CD8-positive, alpha-beta T cell (primary cell): ENCODE measurements at places on chromosomes 6 and 20.
A peak's percentile ranks its signal among the peaks of the same experiment; 100 is the strongest.

DNA sequence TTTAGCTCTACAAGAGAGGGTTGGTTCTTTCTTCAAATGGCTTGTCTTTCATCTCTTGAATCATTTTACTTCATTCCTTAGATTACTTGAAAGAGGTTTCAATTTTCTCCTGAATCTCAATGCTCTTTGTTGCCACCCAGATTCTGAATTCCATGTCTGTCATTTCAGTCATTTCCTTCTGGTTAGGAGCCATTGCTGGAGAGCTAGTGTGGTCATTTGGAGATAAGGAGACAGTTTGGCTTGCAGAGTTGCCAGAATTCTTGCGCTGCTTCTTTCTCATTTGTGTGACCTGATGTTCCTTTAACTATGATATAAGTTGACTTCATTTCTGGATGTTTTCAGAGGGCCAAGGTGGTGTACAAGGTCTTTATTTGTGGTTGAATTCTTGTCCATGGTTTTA is 157.8 kb downstream of the SLC22A3 start:
- no peak for DNase-seq

GRCh38 chr6:6908121-6908520 is 199.6 kb upstream of the RREB1 start:
- no peak for DNase-seq

DNA sequence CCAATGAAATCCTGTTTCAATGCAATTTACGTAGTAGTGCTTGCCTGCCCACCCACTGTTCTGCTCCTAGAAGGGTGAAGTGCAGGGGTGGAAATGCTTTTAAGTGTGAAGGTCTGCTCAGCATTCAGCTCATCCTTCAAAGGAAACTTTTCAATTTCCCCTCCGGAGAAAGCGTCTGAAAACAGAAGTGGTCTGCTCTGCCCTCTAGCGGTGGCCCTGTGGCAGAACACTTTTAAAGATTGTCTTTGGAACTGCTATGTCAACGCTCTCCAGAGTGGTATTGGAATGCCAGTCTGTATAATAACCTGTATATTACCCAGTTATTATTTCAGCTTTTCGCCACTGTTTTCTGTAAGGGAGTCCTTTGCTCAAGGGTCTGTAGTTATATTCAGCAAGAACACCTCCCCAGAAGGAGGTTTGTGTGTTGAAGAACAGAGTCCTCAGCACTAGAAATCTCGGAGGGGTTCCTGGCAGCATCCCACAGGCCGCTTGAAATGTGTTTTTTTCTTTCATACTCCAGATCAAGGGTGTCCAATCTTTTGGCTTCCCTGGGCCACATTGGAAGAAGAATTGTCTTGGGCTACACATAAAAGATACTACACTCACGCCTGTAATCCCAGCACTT is 63.1 kb upstream of the KLHL31 start:
- peak; percentile 9 for DNase-seq

DNA sequence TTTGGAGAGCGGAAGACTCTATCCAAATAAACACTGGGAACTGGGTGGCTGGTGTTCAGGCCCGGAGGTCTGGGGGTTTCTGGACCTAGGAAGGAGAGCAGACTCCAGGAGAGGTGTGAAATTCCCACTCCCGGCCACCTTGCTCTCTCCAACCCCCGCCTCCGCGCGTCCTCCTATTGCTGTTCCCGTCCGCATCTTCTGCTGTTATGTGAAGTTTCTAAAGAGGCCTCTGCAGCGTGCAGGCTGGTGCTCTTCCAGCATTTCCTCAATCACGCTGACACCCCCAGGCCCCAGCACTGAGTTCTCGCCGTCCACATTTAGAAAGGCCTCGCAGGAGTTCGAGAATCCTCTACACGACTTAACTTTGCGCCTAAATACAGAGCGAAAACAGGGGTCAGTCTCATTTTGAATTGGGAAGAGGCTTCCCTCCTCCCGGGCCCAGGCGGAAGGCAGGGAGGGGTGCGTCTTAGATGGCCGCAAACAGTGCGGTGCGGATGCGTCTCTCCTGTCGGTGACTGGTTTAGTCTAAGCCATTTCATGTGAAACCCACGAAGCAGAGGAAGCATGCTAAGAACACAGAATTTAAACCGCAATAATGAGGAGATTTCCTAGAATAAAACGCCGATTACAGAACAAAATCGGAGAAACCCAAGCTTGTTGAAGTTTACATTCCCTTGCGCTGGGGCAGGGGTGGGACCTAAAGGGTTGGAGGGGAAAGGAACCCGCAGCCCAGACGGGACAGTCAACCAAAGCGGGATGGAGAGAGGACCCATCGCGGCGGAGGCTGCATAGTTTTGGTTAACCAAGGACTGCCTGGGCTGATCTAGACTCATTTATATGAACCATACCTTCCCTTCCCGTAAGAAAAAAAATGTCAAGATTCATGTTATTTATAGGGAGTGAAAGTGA is 4.0 kb upstream of the FOXF2 start:
- DNase-seq = no peak

DNA sequence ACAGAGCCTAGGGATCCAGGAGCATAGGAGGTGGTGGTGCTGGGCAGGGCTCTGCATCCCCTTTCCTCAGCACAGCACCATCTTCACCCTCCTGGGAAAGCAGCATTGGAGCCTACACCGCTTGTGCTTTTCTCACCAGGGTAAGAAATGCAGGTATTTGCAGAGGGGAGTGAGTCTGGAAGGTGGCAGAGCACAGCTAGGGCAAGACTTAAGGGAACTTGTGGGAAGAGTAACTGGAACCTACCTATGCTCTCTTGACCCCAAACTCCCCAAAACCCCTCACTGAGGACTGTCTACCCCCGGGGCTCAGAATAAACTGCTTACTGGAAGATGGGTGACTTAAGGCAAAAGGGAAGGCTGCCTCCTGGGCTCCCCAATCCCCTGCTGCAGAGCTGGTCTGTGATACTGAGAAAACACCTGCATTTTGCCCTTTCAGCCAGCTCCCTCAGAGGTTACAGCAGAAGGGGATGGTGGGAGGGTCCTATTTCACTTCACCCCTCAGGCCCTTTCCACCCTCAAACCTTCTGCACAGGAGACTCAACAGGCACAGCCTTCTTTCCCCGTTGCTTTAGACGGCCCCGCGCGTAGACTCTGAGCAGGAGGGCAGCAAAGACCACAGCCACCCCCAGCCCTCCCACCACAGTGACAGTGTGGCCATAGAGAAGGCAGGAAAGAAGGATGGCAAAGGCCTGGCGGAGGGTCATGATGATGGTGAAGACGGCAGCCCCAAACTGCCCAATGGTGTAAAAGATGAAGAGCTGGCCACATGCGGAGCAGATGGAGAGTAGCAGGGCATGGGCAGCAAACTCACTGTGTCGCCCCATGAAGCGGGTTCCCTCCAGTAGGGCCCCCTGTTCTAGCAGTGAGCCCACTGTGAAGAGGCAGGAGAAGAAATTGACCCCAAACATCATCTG is 2.9 kb downstream of the SLC35B2 start:
- DNase-seq = no peak

- DNase-seq = no peak
Measured at GRCh38 chr6:152978058-152978457, 4.8 kb downstream of the FBXO5 start.

DNA sequence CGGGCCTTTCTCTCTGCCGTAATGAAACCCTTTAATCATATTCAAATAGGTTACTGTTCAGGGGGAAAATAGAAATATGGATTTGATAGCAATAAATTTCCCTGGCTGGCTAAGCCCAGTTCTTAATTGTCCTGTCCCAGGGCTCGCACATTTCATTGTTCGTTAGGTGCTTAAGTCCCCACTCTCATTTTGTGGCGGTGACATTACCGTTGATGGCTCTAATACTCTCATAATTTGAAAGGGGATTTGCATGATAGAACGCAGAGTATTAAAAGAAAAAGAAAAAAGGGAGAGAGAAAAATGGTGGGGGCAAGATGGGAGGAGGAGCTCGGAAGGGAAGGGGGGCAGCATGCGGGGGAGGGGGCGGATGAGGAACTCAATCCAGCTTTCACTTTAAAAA is 79.1 kb upstream of the FOXP4 start:
- no peak for DNase-seq

- DNase-seq = no peak
Measured at GRCh38 chr6:52595000-52595795, 18.3 kb upstream of the TRAM2 start.
